ENCODE measurements at places on chromosomes 13 and 19.

GRCh38 chr19:58330458-58330857 lies 3.7 kb downstream of the ZSCAN22 start:
- DNase-seq: no peak

GRCh38 chr19:55640043-55640576 lies 692 bp upstream of the ZNF580 start:
- no peak for DNase-seq

GRCh38 chr13:76853481-76853880 lies 32.7 kb downstream of the KCTD12 start:
- no peak for DNase-seq

- DNase-seq: no peak
These were observed 1.5 kb upstream of the OBI1 start for GRCh38 chr13:78660495-78660857.

DNA sequence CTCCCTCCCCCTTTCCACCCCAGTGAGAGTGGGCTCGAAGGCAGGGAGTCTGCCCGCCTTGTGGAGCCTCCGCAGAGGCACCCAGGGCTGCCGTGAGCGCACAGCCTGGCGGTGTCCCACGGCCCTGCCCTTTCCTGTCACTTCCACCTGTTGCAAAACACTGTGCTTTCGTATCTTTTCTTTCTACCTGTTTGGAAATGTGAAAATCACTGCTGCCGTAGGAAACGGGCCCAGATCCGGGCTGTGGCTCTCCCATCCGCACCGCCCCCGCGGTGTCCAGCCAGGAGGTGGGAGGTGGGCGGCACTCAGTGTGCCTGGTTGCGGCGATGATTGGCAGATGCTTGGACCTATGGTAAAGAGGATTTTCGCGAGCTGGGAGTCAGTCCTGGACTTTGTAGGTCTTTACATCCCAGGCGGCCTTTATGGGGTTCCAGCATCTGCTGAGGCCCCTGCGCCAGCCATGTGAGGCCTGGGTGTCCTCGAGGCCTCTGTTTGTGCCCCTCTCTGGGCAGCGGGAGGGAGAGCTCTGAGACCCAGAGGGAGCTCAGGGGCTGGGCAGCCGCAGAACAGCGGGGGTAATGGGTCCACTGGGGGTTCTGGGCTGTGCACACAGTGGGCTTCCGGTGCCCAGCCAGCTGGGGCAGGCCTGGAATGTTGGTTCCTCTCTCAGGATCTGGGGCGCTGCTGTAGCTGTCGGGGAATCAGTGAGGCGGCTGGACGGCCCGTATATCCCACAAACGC lies 6.1 kb downstream of the STK11 start:
- DNase-seq: no peak

DNA sequence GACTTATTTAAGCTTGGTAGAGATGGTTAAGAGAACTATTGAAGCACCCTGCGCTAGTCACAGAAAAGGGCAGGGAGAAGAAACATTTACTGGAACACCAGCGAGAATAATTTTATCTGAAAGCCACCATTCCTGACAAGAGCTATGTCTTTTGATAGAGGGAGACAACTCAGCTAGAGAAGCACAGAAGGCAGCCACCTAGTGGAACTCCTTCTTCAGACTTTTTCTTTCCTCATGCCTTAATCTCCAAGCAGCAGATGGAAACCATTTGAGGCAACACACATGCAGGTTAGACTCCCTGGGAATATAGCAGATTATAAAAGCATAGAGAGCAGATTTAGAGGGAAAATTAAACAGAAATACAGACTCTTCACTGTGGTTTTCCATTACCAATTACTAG lies 813.4 kb downstream of the SLITRK6 start:
- no peak for DNase-seq

DNA sequence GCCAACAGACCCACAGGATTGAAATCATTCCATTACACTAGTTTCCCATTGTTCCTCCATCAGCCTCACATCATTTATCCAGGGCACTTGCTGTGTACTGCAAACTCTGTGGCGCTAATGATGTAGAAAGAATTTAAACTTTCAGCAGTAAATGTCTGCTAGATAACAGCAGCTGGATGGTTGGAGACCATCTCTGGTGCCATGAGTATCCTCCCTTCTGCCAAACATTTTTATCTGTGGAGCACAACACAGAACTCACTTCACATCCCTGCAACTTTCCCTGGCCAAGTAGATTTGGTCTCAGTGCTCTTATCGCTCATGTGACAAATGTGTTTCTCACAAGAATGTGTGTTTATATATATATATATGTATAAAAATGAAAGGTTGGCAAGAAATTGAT lies 481.9 kb downstream of the FGF9 start:
- DNase-seq: no peak

- no peak for DNase-seq
These were observed 45.7 kb upstream of the F7 start for GRCh38 chr13:113059891-113060290.

GRCh38 chr13:72692884-72693514 lies 34.4 kb downstream of the MZT1 start:
- DNase-seq: no peak

- DNase-seq: no peak
These were observed 1.6 kb downstream of the DIAPH3 start for GRCh38 chr13:60162096-60162495.

- no peak for DNase-seq
These were observed 133.9 kb downstream of the KL start for GRCh38 chr13:33150126-33150525.

- no peak for DNase-seq
These were observed 5.8 kb upstream of the POMP start for GRCh38 chr13:28653111-28653510.

GRCh38 chr13:79457948-79458347 lies 23.0 kb upstream of the NDFIP2 start:
- DNase-seq: no peak

GRCh38 chr19:19468424-19469050 lies 46.8 kb downstream of the TSSK6 start:
- DNase-seq: no peak

DNA sequence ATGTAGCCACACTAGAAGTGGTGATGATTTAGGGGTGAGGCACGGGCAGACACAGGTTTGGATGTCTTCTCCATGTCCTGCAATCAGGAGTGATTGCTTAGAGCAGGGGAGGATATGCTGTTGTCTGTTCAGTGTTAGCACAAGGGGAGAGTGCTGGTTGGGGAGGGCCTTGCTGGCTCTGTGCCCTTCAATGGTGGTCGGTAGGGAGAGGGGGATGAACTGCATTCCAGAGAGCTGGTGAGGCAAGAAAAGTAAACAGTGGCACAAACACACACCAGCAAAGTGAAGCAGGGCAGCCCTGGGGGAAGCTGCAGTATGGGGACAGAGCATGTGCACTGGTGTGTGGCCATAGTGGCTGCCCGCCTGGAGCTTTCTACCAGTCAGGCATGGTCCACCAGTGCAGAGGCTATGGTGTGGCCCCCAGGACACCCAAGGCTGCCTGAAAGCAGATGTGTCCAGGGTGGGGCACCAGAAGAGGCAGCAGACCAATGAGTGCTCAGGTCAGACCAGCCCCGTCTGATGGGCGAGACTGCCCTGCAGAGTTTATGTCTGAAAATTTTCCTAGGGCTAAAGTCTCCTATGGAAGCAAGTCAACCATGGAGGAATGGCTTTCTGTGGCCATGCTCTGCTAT lies 1676.9 kb downstream of the PCDH9 start:
- no peak for DNase-seq

- DNase-seq: no peak
These were observed 2.6 kb downstream of the AXL start for GRCh38 chr19:41221514-41222205.

DNA sequence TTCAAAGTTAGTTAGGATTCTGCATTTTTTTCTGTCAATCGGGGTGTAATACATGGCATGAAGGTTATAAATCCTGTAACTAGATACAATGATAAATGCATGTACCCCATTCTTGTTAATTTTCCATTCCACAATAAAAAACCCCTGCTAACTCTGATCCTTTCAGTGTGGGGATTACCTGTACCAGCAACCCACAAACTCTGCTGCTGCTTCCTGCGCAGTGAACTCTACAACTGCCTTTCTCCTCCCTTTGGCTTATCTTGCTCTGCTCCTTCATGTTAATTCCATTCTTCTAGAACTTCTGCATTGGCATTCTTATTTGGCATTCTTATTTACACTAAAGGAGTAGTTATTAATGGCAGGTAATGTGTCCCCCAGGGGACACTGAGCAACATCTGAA lies 273.1 kb downstream of the KLF12 start:
- DNase-seq: no peak

DNA sequence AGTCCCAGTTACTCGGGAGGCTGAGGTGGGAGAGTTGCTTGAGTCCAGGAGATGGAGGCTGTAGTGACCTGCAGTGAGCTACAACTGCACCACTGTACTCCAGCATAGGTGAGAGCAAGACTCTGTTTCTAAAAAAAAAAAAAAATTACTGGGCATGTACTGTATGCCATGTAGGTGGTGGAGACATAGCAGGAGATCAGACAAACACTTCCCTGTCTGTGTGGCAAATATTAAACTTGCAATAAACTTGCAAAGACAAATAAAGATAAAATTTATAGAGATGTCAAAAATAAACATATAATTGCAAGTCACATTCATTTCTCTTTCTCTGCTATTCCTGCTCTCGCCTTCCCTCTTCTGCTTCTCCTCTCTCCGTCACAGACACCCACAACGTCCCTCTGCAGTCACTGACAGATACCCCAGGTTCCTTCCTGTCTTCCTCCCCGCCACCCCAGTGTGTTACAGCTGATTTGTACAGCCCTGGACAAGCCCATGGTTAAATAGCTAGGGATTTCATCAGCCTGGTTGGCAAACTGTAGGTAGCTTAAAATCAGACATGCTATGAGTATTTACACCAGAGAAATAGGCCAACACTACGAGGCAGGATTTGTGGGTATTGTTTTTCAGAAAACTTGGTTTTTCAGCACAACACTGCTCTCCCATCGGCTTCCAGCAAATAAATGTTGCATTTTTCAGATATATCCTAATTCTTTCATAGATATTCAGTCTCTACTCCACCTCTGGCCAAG lies 1.3 kb upstream of the CD177 start:
- no peak for DNase-seq

- no peak for DNase-seq
These were observed 16.3 kb upstream of the KIR3DL3 start for GRCh38 chr19:54707962-54708361.

GRCh38 chr19:53808710-53809125 lies 15.4 kb downstream of the NLRP12 start:
- no peak for DNase-seq

Measured in stimulated activated CD8-positive, alpha-beta memory T cell treated with anti-CD3 and anti-CD28 coated beads, Interleukin-15, amount 100 ng/mL, for 1 hour (primary cell).